ENCODE measurements at places on chromosomes 5 and 9. TPM values are rescaled to one million over a fixed set of nuclear protein-coding genes. Genes with fewer than 3 reads are reported as not detected.

GRCh38 chr5:120631611-120632010 is 167.5 kb downstream of the PRR16 start:
- DNase-seq: no peak

Gene RELL2
- 16.8 TPM for total RNA-seq

- DNase-seq: no peak
These were observed 44.7 kb downstream of the GOLM1 start for GRCh38 chr9:86054695-86055094.

Gene IGFBPL1
- not detected for total RNA-seq

DNA sequence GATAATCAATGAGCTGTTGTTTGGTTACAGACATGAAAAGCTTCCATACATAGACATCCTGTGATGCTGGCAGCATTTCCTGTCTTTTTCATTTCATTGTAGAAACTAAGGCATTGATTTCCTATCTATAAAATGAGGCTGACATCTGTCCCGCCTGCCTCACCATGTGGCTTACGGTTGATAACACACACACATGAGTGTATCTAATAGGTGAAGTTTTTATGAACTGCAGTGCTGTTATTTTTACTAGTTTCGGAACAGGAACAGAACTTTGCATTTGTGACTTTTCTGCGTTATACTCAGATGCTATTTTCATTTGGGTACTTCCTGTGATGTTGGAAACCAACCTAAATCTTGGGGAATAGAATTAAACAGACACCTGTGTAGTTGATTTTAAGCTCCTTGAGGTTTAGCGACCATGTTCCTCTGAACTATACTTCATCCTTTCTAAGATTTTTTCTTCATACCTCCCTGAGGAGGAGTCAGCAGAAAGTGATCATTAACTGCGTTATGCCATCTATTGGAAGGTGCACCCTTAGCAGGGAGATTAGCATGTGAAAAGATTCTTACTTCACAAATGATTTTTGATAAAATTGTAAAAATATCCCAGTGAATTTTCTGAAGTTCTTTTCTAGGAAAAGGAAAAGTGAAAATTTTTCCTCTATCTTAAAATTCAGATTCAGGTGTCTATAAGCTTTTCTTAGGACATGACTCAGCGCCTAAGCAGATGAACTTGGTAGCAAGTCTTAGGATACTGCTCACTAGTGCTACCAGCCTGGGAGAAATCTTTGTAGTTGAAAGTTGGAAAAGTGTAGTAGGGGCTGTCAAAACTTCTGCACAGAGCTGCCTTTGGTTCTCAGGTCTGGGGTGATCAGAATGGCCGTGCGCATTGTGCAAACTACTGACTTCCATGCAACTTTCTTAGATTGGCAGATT is 134.5 kb downstream of the TRIO start:
- DNase-seq: no peak

DNA sequence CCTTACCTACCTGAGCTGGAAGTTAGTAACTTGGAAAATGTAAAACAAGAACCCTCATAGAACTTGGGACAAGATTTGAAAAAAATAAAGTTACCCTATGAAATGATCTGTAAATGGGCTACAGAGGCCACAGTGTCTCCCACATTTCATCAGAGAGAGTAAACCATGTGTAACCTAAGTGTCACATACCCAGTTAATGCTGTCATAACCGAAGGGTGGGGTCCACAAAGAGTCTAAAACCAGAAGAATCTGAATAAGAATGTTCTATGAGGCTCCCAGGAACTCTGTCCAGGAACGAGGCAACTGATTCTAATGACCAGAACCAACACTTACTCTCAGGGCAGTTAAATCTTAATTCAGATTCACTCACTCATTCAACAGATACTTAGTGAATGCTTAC is 1.0 kb upstream of the FAM13B start:
- DNase-seq: no peak

Measured in activated B cell treated with CpG ODN at 0.5 μM for 24 hours (primary cell).